Esophagus squamous epithelium (tissue), 5 donors: ENCODE measurements at places on chromosomes 3 and 15. TPM values are rescaled to one million over a fixed set of nuclear protein-coding genes. Genes with fewer than 3 reads are reported as not detected.

- DNase-seq, result no peak
Observed at GRCh38 chr3:157375342-157375986, 61.2 kb upstream of the PTX3 start.

GRCh38 chr3:171459137-171459941, 866 bp downstream of the TNIK start:
- DNase-seq, result no peak

DNA sequence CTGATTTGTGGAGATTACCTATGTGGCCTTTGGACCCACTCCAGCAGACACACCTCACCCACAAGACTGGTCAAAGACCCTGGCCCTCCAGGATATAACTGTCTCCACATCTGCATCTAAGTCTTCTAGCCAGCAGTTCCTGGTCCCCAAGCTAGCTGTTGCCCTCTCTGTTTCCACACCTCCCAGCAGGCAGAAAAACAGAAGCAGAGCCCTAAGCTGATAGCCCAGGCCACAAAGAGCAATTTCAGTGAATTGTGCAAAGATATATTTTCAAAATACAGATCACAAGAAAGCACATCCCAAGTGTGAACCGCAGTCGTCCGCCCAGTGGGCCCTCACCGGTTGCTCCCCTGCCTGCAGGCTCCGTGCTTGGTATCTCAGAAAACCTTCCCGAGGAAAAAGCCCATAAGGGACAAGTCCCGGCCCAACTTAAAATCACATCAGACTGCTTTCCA, 2.6 kb downstream of the TNIK start:
- no peak for DNase-seq

- DNase-seq, result no peak
Observed at GRCh38 chr3:69770219-69770618, 31.0 kb downstream of the MITF start.

DNA sequence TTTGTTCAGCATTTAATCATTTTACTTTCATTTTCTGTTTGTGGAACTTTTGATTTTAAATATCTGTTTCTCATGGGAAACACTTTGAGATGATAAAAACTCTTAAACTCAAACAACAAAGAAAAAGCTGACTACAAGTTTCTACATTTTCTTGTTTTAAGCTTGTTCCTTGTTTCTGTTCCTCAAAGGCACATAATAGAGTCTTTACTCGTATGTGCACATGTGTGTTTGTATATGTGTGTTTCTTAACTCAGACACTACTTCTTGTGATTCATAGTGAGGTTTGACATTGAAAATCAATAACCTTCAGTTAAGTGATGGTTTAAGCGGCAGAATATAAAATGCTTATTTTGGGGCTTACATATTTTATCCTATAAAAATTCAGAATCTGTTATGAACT, 786.7 kb upstream of the EPHA6 start:
- no peak for DNase-seq

- DNase-seq, result no peak
Observed at GRCh38 chr15:89002830-89003229, 85.4 kb upstream of the ABHD2 start.

GRCh38 chr3:160665784-160666526, 11.0 kb upstream of the ARL14 start:
- DNase-seq, result no peak

DNA sequence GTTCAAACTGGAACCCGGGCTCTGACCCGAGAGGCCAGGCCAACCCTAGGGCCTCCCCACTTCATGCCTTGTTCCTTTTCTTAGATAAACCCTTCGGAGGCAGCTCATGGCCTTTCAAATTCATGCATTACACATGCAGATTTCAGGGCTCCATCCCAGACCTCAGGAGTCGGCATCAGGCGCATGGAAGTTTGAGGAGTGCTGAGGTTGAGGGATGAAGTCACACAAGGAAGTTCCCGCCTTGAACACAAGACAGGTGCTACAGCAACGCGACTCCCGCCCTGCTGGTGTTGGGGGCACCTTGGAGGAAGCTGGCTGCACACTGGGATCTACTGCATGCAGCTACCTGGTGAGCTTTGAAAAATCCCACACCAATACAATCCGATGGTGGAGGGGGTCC, 245.2 kb upstream of the LYSMD4 start:
- no peak for DNase-seq

GRCh38 chr3:196968233-196969133, at the start of gene PIGZ:
TSS of gene PIGZ (minus strand) at chr3:196968833. CDS start at chr3:196952031, 16,802 bp downstream.
- no peak for DNase-seq

- DNase-seq, result no peak
Observed at GRCh38 chr15:51390966-51391422, 49.5 kb downstream of the GLDN start.

GRCh38 chr15:53158995-53159394, 368.9 kb upstream of the ONECUT1 start:
- DNase-seq, result no peak

DNA sequence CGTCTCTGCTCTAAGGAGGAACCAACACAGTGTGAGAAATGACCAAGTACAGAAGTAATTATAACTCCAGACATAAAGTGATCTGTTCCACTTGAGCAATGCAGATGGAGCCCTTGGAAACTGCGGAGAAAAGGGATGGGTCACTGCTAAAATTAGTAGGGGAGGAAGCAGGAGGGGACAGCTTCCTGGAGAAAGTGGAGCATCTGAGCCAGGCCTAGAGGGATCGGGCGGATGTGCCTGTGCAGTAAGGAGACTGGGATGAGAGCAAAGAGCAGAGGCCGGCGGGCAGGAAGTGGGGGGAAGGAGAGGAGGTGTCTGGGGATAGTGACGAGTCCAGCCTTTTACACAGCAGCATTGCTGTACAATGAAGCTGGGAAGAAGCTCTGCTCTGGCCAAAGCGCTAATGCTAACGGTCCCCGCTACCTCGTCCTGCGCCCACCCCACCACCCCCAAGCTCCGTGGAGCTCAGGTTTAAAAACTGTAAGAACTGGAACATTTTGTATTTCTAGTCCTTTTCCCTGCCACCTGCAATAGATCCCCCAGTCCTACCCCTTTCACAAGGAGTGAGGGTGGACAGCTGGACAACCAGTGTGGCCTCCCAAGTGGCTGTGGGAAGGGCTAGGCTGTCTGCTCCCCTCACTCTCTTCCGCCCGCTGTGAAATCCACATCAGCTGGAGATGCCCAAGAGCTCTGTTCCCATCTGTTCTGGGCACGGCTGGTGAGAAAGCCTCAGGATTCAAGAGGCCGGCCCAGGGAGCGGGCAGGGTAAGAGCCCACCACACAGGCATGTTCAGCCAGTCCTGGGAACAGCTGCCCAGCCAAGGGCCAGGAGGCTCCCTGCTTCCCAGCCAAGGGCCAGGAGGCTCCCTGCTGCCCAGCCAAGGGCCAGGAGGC, 53.0 kb upstream of the HES1 start:
- DNase-seq, result no peak

GRCh38 chr3:103127737-103128136, 692.9 kb downstream of the ZPLD1 start:
- DNase-seq, result no peak

DNA sequence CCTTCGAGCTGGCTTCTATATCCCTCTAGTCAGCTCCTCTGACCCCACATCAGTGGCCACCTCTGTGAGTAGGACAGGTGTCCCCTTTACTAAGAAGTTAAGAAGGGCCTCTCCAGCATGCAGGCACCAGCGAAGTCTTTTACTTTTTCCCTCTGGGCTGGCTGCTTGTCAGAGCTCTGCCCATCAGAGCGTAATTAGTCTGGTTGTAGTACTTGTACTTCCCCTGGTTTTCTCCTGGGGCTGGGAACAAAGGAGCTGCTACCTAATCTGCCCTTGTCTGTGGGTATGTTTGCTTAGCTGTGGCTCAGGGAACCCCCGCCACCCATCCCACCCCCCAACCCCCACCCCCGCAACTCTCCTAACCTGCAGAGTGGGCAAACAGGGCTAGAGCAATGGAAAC, 27.4 kb upstream of the ALPK3 start:
- no peak for DNase-seq

DNA sequence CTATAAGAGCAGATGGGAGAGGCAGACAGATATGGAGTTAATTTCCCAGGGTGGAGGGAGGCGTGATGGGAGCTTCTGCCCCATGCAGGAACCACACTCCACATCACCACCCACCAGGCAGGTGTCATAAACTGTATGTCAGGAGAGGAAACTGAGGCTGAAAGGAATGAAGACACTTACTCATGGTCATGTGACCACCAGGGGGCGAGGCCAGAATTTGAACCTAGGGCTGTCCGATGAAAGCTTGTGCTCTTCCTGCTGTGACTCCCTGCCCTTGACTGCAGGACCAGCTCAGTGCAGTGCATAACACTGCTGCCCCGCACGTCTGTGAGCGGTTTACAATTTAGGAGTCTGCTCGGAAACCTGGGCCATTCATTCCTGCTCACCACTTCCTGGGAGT, 28.8 kb downstream of the NUP210 start:
- DNase-seq, result no peak

COMMD2 gene
- total RNA-seq, result 29.2 TPM

DNA sequence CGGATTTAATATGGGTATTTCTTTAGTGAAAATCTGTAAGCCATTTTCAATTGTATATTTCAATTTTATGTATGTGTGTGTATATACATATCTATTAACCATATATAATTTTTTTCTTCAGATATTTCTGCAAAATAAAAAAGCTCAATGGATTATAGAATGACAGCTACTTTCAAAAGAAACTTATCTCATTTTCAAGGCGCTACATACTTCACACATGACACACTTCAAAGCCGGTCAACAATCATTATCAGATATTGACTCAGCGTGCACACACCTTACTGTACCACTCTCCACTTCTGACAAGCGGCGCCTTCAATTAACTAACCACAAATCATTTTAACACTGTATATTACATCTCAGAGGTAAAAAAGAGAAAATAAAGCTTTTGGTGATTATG, 39.6 kb downstream of the ATP13A3 start:
- DNase-seq, result no peak

TMA7 gene
- total RNA-seq, result 356 TPM

DNA sequence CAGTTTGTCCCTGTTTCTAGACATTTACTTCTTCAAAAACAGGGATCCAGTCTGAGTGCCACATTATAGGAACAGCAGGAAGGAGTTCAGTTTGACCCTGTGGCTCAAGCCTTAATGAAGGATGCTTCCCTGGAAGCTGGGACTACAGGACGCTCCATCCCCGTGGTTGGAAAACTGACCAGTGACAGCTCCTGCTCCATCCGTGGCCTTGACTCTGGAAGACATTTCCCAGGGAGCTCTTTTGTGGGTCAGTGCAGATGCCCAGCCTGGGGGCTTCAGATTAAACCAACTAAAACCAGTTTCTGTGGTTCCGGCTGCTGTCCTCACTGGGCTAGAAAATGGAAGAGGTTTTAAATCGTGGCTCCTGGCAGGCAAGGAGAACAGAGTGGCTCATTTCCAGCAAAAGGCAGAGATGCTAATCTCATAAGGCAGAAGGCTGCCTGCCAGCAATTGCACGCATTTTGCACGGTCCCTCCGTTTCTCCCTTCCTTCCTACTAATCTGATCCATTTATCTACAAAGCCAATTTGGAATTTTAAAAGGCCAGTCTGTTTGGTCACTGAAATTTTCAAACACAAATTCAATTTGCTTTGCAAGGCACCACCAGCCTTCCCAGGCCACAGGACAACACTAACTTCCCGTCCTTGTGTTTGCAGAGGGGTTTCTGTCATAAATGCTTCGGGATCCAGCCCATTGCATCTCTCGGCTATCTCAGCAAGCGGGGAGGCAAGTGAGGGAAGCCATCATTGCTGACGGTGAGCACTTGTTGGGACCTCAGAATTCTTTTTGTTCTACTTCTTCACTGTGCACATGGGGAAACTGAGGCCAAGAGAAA, 6.2 kb upstream of the SSUH2 start:
- no peak for DNase-seq

DNA sequence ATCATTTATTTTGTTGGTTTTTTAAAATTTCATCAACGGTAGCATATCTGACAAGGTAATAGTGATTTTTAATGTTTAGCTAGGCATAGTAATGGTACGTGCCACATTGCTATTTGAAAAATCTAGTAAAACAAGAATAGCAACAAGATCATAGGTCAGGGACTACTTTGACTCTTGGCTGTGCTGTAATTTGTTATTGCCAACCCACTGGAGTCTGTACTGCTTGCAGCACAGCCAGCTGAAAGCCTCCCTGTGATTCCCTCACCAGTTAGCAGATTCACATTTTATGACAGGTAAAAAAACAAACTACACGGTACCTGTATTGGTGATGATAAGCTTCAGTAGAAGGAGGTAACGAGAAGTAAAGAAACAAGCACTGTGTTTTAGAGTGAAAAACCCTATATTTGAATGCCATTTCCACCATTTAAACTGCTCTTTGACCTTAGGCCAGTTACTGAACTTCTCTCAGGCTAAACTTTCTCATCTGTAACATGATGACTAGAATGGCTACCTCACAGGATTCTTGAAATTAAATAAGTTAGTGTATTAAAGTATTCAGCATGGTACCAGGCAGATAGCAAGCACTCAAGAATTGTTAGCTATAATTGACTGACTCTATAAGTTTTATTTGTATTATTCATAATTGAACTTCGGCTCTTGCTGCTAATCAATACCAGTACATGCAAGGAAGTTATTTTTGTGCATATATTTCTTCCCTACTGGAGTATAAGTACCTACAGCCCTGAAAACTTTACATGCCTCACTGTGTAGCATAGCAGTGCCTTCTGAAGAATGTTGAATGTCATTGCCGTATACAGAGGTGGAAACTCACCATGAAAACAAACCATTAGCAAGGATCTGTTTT, 16.1 kb downstream of the FILIP1L start:
- DNase-seq, result no peak

DNA sequence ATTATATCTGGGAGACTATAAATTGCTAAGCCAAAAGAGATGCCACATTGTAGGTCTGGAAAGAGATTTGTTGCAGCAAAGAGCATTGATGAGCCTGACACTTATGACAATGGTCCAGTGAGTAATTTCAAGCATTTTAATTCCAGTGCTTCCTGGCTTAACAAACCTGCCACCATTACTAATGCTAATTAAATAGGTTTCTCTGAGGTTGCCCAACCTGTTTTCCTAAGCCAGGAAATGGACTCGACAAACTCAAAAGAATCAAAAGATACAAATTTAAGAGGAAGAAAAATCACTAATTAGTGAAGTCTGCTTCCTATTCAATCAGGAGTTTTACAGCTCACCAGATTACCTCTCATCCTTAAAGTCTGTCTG, 36.7 kb upstream of the CTDSPL start:
- DNase-seq, result no peak

DNA sequence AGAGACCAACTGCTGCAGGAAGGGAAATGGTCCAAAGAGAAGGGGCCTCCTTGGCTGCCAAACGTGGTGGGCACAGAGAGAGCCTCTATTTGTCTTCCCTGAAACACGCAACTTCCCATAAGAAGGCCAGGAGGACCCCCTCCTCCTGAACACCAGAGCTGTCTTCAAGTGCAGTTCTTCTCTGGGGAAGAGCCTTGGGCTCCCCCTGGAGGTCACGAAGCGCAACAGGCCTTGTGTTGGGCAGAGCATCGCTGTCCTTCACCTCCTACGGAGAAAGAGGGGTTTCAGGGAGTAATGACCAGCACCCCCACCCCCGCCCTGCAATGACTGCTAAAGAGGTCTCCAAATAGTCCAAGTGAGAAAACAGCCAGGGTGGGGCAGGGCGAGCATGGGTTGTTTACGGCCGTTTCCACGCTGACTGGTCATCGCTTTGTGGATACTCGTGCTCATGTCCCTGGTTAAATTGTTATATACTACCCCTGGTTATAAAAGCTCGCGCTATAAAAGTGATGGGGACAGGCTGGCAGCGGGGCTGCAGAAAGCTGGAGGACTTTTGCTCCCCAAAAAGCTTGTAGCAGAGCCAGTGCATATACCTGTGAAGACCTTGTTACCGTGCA, 397.5 kb upstream of the ATP10A start:
- DNase-seq, result no peak

- no peak for DNase-seq
Observed at GRCh38 chr3:28376424-28376823, 27.8 kb upstream of the AZI2 start.

SI gene
- total RNA-seq, result not detected

XCR1 gene
- 0.12 TPM for total RNA-seq

SPATA12 gene
- total RNA-seq, result not detected

- DNase-seq, result no peak
Observed at GRCh38 chr3:45465192-45465591, 76.8 kb downstream of the LARS2 start.
